ENCODE measurements at places on chromosomes 4 and X.

DNA sequence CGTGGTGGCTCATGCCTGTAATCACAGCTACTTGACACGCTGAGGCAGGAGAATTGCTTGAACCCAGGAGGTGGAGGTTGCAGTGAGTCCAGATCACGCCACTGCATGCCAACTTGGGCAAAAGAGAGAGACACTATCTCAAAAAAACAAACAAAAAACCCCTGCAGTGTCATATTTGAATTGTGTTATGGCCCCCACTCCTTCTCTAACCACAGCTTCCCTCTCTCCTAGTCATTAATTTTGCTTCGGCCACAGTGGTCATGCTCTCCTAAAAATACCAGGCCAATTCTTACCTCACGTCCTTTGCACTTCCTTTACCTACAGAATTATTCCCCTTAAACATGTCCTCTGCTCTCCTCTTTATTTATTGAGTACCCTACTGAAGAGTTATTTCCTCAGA is 206.1 kb downstream of the PPP3CA start:
- no peak for DNase-seq

DNA sequence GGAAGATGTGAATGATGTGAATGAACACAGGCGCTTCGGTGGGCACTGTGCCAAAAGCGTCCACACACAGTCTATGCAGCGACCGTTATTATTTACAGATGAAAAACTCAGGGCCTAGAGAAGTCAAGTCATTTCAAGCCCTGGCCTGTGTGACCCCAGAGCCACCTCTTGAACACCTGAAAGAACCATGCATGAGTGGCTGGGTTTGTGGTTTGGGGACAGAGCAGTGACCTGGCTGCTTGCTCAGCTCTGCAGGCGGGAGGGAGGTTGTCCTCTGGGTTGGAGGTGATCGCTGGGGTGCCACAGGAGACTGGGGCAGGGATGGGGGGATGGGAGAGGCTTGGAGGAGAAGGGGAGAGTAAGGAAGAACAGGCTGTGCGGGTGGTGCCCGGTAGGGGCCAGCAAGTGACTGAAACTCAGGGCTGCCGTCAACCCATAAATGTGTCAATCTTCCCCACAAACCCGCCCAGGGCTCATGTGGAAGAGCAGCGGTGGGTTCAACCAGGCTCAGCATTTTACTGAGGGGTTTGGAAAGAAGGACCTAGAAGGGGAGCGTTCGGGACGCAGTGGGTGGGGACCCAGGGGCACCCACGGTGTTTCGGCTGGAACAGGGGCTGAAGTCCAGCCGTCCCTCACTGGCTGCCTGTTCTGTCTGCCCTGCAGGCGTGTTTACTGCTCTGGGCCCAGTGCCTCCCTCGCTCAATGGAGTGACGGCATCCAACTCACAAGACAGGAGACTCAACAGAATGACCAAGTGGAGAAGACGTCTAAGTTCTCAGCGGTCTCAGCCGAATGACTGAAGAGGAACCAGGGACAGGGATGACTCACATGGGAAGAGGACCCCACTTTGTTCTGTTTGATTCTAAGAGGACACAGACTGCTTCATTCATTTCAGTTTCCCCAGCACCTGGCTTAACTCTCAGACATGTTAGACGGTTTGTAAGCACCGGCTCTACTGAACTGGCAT is 167.8 kb downstream of the AFAP1 start:
- DNase-seq: no peak

DNA sequence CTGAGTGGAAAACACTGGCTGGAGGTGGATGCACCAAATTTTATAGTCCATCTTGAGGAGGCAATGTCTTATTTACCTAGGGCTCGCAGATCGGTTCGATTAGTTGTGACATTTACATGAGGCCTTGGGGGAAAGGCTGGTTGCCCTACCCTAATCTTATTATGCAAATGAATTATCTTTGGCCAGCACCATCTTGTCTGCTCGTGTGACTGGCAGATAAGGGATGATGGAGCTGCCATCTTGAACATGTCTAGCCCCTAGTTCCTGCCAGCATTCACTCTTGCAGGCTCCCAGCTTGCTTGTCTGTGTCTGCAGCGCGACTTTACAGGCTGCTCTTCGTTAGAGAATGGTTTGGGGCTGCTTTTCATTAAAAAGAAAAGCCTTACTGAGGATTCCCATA is 61.9 kb downstream of the SEC24B start:
- DNase-seq: no peak

DNA sequence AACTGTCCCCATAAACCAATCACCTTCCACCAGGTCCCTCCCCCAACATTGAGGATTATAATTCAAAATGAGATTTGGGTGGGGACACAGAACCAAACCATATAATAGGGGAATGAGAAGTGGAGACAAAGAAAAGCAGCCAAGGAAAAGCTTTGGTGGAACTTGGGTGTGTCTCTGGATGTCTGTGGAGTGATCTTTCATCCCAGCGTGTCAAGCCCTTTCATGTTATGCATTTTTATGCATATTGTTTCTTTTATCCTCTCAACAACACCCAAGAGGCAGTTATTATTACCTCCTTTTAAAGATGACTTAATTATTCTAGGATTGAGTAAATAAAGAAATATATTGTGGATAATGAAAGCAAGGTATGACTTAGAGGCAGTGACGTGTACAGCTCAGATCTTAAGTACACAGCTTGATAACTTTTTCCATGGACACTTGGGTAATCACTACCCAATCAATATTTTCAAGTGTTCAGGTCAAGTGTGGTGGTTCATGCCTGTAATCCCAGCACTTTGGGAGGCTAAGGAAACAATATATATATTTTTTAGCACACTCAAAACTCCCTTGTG is 42.6 kb upstream of the HOPX start:
- DNase-seq: no peak
